ENCODE measurements at places on chromosomes 2 and 18.

GRCh38 chr2:110675679-110676078 is 2.2 kb downstream of the BUB1 start:
- no peak for DNase-seq

- DNase-seq, result no peak
Observed at GRCh38 chr2:1947316-1947715, 203.0 kb upstream of the PXDN start.

DNA sequence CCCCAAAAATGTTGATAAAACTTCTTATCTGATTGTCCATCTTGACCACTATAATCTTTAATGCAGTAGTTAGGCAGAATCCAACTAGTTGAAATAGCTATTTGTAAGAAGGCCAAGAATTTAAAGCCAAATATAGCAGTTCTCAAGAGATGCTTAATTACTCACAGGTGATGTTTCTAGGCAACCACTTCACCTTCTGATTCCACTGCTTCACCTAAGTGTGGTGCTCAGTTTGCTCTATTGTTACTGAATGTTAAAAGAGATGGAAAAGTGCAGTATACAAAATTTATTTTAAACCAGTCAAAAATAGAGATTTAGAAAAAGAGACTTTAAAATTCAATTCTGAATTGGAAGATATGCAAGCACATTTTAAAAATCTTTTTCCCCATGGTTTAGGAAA is 539.4 kb downstream of the ZNF804A start:
- no peak for DNase-seq

DNA sequence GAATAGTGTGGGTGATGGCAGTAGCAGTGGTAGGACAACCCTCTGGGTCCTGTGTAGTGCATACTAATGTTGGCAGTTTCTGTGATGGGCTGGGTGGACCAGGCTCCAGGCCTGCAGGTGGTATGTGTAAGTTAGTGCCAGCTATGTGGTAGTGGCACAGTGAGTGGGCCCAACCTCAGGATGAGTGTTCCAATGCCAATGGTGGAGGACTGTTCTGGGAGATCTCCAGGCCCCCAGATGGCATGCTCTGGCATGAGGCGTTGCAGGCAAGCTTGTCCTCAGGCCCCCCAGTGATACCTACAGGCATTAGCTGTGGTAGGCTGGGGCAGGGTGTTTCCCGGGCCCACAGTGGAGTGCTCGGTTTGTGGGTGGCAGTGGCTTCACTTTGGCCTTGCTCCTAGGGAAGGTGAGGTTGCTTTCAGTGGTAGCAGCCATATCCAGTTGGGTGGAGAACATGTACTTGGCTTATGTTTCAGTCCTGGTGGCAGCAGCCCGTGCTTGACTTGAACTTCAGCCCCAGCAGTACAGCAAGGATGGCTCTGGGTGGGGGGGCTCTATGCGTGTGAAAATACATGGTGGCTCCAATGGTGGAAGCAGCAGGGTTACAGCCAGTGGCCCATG is 32.4 kb downstream of the TEX51 start:
- DNase-seq, result no peak

DNA sequence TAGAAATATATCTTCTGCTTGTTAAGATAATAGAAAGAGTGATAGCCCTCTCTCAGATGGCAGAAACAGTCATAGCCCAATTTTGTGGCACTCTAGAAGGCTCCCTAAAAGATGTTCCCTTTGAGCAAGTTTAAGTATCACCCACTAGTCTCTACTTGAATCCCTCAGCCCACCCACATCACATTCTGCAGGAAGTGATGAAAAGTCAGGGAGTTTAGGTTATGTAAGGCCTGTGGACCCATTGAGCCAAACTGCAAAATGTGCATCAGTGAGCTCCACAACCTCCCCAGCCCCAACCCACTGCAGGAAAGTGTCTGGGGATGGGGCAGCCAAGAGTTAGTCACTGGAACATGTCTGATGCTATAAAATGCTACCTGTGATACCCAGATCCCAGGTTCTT is 25.6 kb downstream of the ANKRD44 start:
- DNase-seq, result no peak

DNA sequence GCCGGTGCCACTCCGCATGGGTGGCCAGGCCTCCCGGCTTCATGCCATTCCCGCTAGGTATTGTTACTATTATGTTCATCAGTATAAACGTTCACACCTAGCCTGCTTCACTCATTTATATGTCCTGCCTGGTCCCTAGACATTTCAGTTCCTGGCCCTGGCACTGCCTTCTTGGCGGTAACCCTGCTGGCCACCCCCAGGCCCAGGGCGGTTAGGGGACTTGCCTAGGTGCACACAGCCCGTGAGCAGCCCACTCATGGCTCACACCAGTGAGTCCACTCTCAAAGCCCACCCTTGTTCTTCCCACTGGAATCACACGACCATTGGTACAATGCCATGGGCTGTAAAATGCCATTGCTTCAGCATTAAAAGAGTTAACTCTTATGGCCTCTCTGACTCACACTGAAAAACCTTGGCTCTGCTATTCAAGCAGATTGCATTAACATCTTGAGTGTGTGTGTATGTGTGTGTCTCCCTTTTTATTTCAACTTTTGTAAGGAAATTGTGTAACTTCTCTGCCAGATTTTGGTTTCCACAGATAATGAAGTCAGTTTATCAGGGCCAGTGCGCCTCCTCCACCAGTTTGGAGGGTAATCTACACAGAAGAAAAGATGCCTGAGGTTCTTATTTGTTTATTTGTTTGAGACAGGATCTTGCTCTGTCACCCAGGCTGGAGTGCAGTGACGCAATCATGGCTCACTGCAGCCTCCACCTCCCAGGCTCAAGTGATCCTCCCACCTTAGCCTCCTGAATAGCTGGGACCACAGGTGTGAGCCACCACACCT is 74.2 kb downstream of the RAB31 start:
- no peak for DNase-seq

DNA sequence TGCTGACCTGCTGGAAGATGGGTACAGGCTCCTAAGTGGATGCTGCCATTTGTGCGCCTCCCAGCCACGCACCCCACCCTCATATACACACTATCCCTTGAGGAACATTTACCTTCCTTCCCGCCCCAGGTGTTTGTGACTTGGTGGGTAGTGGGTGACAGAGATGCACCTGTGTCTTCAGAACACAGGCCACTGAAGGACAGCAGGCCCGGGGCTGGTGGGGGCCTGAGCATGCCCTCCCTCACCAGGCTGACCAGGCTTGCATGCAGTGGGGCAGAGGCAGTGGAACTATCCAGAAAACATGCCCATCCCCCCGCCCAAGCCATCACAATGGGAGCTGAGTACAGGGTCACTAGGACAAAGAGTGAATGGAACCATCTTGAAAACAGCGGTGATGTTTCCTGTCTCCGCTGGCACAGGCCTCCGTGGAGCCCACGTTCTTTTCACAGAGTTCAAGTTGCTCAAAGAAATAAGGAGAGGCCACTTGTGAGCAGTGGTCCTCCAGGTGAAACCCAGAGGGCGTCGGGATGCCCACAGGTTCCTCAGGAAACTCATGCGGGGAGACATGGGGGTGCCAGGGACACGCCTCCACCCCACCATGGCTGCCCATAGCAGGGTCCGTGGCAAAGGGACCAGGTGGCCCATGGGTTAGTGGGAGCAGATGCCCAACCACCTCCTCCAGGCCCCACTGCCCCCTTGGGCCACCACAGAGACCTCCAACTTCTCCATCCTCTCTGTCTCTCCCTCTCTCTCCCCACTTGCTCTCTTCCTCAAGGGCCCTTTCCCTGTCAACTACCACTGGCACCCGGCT is 90.9 kb downstream of the MALT1 start:
- DNase-seq, result no peak

DNA sequence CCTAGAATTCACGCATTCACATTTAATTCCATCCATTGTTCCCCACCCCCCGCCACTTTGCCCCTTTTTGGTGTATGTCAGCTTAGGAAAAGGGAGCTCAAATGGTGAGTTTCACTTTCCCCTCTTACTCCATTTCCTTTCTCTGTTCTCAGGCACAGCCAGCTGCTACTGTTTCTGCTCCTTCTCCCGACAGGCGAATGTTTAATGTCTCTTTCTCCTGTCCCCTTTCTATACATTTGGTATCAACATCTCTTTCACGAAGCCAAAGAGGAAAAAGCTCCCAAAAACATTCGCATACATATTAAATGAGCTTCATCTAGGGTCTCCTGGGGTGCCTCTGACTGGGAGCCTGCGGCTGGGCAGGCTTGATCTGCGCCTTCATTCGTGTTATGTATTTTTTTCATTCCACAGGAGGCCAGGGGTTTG is 124.2 kb upstream of the SATB2 start:
- DNase-seq, result no peak

DNA sequence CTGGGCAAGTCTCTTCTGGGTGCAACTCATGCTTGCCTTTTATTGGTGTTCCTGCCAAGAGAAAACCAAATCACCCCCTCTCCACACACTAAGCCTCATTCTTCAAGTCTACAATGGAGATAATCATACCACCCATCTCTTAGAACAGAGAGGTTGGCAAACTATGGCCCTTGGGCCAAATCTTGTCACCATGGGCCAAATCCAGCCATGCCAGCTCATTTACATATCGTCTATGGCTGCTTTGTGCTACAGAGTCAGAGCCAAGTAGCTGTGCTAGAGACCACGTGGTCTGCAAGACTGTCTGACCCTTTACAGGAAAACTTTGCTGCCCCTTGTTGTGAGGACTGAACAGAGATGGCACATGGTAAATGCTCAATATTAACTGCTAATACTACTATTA is 270.3 kb upstream of the PARD3B start:
- no peak for DNase-seq

DNA sequence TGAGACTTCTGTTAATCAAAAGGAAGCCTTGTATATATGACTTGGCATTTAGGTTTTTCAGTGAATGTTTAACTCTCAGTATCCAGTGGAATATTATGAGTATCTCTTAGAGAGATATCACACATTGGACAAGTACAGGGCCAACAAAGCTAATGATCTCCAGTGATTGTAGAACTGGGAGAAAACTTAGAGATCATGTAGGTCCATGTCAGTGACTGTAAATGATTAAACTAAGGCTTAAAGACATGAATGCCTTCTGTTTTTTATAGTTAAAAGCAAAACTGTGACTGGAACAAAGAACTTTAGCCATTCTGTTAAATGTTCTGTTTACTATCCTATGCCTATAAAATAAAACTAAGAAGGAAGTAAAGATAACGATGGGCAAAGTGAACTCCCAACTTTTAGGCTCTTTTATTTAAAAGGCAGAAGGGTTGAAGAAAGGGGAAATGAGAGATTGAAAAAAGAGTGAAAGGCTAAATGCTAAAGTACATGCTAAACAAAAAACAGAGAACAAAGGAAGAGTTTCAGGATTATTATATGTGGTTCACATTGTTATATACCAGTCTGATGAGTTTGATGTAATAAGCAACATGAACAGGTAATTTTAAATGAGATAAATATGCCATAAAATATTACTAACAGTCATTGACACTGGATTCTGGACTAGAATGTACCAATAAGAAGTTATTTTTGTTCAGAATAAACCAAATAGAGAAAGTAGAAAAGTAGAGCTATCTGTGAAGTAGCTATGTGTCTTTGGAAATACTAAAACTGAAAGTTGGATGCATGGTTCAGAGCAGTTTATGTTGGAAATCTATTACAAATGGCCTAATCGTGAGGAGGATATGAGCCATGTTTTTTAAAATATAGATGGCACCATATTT is 37.1 kb upstream of the TNFRSF11A start:
- DNase-seq, result no peak

DNA sequence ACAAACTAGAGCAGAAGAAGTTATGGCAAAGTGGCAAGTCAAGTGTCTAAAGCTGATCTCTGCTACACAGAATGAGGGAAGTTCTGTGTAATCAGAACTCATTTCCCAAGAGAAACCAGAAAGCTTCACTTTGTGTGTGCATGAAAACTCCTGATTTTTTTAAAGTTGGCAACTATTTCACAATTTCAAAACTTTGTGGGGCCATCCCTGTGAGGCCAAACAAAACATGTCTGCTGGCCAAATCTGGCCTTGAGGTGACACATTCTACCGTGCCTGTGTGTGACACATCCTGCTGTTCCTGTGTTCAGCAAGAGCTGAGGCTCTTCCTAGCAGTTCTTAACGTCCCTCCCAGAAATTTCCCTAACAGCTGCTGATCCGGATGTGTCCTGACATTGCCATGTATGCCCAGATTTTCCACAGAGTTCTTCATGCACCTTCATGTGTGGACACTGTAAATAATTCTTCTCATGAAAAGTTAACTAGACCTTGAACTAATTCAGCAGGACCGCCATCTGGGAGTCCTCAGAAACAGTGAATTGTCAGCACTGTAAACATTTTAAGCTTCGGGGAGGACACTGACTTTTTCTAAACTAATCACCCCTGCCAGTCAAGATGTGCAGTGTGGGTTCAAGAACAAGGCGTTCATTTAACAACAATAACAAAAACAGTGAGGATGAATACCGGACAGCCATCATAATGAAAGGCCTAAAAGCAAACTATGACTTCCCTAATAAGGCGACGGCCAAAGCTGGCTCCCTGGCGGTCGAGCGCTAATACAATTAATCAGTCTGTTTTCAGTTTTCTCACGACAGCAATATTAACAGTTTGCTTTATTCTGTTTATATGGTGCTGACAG is 99.0 kb downstream of the PLEKHM3 start:
- no peak for DNase-seq

DNA sequence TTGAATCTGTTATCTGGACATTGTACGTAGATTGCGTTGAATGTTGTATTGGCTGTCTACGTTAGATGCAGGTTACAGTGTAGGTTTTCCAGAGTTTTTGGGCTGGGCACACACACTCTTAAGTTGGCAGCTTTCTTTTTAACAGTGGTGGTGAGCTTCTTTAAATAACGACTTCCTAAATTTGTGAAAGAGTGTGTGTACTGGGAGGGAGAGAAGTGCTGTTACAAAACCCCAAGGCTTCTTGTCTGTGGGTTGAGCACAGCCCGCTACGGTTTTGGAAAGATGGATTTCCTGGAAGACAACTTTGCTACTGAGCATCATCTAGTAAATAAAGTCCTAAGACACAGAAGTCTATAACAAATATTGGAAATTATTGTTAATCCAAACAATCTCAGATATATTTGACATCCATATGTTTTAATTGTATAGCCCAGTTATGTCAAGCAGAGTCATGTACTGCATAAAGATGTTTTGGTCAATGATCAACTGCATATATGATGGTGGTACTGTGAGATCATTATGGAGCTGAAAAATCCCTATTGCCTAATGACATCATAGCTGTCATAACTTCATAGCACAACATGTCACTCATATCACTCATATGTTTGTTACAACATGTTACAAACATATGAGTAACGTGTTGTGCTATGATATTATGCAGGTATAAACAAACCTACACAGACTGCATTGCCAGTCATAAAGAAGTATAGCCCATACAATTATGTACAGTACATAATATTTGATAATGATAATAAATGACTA is 7.9 kb upstream of the THUMPD2 start:
- DNase-seq, result no peak

DNA sequence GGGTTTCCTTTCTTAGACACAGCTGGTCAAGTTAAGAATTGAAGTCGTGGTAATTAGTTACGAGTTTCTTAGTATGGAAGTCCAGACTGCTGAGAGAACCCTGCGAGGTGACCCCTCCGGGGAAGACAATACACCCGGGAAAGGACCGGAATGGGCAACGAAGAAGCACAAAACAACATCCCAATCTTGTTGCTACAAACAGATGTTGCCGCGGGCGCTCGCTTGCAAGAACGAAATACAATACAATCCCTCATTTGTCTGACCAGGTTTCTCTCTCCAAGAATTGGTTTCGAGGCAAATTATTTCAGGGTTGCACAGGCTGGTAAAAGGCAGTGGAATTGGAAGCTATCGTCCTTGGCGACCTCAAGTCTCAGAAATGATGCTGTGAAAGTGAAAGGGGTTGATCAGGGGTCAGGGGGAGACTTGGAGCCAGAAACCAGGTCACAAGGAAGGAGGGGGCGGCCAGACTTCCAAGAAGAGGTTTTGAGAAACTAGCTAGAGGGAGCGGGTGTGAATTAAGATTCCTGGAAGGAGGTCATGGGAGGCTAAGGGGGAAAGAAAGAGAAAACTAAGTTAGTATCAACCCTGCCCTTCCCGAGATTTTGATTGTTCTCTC is 401.9 kb downstream of the HRH4 start:
- no peak for DNase-seq

All from stimulated activated CD4-positive, alpha-beta T cell treated with anti-CD3 and anti-CD28 coated beads, Interleukin-12 subunit alpha, Interleukin-12 subunit beta, amount 100 ng/mL, for 24 hours (primary cell).